CD4-positive, alpha-beta T cell treated with Interleukin-1 beta for 1 hour (primary cell): ENCODE measurements at places on chromosomes 5 and 9.

DNA sequence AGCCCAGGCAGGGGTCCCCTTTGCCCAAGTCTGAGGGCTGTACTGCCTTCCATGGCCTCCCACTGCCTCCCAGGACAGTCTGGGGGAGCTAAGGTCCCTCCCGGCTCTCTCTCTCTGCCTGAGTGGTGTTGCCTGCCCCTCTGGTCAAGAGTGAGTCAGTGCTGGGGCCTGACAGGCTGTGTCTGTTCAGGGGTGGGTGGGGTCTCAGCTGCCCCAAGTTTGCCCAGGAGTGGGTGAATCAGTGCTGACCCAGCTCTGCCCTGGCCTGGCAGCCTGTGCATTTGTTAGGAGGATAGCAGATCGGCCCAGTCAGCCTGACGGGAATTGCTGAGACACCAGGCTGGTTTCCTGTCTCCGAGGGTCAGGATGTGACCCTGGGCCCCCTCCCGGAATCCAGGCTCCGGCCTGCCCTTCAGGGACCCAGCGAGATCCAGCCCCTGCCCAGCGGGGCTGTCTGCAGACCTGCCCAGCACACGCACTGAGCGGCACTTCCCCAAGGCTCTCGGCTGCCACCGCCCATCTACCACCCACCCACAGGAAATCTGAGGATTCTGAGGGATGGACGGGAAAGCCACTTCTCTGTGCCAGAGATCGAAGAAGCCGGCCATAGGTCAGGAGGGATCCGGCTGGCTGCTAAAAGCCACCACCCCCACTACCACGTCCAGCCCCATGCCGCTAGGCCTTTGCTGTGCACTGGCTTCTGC is 15.9 kb downstream of the ENG start:
- peak; percentile 68 for DNase-seq

- peak; percentile 56 for DNase-seq
These were observed 543 bp downstream of the ST8SIA4 start for GRCh38 chr5:100902440-100903038.

GRCh38 chr9:38022995-38023394 is 46.0 kb downstream of the SHB start:
- no peak for DNase-seq

DNA sequence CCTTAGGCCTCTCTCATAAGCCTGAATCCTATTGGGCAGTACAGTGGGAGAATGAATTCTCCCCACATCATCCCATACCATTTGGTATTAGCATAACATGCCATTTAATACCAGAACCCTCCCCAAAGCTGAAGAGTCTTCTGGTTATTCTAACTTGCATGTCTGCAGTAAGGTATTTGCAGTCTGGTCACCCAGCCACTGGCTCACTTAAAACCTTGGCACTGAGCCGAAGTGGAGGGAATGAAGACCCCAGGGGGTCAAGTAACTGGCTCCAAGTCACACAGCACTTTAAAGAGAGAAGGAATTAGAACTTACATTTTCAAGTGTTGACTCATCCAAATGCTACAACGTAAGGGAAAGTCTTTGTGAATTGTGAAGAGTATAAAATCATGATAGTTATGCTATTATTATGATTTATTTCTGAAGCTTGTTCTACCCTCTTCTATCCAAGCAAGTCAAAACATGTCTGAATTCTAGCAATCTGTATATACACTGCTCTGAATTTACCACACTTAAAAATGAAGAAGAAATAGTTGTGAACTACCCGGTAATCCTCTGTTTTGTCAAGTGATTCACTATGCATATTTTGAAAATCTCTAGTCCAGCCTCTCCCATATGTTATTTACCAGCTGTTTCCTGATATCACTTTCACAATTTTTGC is 28.5 kb downstream of the GLRA1 start:
- DNase-seq: no peak

- no peak for DNase-seq
These were observed 260.4 kb upstream of the ADRA1B start for GRCh38 chr5:159655757-159656409.

GRCh38 chr5:141373673-141374317 is at the start of gene PCDHGA6:
TSS of gene PCDHGA6 (plus strand) at chr5:141373891. CDS start at chr5:141374084, 193 bp downstream.
- no peak for DNase-seq

GRCh38 chr5:118552146-118552545 is 436.2 kb downstream of the DTWD2 start:
- DNase-seq: no peak
